BE2C (cell line): ENCODE measurements at places on chromosomes 4 and X.

- DNase-seq, result no peak
These were observed 42.3 kb downstream of the DKK2 start for GRCh38 chr4:106993827-106994226.

DNA sequence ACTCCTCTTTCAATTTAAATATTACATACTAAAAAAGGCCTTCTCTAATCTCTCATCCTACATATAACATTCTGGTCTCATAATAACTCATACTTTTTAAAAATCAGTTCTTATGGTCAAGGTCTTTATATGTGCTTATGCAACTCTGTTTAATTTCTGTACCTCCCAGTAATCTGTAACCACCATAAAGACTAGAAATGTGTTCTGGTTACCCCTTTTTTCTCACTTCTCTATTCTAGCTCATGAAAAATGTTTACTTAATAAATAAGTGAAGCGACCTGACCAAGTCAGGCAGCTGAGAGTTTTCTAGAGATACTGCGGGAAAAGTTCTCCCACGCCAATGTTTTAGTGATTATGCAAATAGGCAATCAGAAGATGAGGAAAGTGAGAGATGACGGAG lies 548.8 kb upstream of the FAM241A start:
- no peak for DNase-seq

GRCh38 chr4:77273412-77273811 lies 116.4 kb downstream of the CCNG2 start:
- DNase-seq, result no peak

DNA sequence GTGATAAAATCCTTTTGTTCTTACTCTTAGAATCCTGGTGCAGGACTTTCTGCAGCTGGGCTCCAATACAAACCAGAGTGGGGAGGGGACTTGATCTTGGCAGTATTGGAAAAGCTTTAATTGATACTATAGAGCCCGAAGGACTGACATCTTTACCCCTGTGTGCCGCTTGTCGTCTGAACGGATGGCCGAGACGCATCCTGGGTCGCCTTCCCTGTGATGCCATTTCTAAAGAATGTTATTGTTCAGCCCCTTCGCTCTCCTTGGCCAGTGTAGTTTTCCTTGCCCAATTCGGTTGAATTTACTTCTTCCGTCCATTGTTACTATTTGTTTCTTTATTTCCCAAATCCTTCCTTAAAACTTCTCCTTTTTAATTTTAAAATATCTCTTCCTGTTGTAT lies 80.9 kb downstream of the CLDN34 start:
- DNase-seq, result no peak

GRCh38 chr4:22235698-22236097 lies 280.2 kb downstream of the ADGRA3 start:
- no peak for DNase-seq

DNA sequence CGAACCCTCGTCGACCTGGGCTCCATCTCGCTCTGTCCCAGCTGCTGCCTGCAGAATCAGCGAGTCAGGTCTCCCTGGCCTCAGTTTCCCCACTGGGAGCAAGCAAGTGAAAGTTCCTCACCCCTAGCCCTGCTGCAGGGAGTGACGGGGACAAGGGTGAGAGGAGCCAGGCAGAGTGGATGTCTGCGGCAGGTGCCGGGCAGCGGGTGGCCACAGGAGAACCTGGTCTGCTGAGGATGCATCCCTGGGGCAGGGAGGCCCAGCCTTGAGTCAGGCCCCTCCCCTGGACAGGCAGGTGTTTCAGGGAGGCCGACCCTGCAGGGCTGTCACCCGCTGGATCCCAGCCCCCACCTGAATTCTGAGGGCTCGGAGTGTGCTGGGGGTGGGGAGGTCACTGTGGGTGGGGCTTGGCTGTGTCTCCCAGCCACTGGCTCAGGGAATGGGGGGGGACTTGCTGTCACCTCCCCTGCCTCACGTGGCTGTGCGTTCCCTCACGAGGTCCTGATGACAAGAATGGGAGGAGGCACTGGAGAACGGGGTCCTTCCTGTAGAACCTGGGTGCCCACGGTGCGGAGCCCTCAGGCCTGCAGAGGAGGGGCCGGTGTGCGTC lies 33.2 kb downstream of the LRPAP1 start:
- no peak for DNase-seq

DNA sequence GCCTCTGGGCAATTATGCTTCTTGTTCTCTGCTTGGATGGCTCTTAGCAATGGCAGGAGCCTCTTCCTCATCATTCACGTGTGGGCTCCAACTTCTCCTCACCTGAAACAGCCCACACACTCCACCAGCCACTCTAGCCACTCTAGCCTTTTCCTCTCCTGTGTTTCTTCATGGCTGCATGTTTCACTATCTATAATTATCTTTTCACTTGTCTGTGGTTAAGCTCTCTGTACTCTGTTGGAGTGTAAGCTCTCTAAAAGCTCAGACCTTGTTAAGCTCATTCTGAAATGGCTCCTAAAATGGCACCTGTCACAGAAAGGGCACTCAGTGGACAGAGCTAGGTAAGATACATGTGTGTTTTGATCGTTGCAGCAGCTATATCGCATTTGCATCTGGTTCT lies 80.0 kb downstream of the SH3KBP1 start:
- DNase-seq, result no peak

GRCh38 chr4:144591401-144591800 lies 54.6 kb upstream of the HHIP start:
- no peak for DNase-seq

DNA sequence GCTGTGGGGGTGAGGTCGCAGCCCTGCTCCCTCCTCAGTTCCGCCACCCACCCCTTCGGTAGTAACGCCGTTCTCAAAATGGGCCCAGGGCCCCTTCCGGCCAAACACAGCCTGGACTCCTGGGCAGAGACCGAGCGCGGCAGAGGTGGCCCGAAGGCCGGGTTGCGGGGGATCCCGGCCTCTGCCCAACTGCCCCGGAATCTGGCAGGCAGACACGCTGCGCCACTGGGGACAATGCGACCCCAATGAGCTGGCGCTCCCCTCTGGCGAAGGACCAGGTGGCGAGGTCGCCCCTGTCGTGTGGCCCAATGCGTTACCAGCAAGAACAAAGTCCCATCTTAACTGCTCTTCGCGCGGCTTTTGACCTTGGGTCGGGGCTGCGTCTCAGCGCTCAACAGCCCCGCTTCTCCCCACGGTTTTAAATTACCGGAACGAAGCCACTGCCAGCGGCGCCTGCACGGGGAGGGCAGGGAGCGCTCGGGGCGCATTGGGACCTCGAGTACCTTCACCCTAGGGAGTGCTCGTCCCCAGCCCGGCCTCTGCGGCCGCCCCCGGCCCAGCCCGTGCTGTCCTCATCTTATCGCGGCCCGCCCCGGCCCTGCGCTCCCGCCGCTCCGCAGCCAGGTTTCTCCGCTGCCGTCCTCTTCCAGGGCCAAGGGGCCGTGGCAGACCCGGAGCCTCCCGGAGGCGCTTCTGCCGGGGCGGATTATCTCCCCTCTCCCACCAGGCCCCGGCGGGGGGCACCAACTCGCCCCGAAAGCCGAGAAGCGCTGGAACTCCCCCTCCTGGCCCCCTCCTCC lies 22.2 kb upstream of the HMX1 start:
- no peak for DNase-seq

DNA sequence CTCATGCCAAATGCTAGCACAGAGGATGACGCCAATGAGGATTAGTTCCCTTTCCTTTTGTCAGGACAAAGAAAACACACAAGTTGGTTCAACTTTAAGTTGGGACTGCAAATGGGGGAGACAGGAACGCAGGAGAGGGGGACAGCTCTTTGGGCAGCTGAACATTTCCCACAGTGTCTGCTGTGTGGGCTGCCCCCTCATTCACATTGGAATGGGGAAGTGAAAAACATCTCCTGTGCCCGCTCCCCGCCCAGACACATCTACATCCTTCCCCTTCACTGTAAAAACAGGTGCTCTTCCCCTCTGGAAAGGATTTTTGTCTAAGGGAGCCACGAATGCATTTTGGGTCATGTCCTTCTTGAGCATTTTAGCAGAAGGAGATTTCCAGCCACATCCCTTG lies 44.5 kb upstream of the TBC1D9 start:
- no peak for DNase-seq

DNA sequence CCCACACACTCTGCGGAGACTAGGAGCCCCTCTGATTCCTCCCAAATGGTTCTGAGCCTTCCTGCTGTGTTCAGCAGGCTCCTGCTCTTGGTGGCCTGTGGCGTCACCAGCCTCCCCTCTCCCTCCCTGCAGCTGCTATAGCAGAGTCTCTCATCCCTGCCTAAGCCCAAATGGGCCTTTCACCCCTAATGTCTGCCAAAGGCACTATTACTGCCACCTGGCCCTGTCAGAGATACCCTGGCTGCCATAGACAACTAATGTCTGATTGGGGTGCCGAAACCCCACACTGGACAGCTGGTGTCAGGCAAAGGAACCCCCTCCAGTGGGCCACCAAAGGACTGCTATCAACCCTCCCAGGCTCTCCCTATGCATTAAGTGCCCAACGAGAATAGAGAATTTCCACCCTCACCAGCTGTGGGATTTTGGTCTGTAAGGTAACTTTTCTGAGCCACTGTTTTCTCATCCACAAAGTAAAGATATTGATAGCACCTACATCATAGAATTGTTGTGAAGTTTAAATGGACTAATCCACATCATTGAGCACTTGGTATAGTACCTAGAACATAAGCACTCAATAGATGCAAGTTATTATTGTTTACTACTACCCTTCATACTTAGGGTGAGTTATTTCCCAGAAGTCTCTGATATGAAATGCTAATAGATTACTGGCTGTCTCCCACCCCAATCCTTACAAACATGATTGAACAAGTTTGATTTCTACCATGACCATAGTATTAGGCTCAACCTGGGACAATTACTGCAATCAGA lies 421.3 kb downstream of the MID1IP1 start:
- peak; percentile 6 for DNase-seq

- no peak for DNase-seq
These were observed 18.0 kb downstream of the NBDY start for GRCh38 chrX:56746996-56747395.

DNA sequence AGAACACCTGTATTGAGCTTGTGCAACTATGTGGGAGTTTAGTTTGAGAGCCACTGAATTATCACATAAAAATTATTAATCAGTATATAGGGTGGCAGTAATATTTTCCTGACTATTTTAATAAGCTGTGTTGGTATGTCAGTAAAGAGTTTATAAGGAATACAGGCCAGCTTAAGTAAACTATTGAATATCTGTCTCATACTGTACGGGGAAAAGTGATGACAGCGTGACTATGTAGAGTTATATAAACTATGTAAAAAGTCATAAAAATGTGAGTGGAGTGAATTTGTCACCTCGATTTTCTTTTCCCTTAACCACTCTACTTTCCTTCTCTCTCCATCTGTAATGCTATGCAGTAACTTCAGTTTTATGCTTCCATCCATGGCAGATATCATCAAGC lies 250.2 kb downstream of the BMPR1B start:
- no peak for DNase-seq

GRCh38 chr4:1356181-1356998 lies 9.4 kb downstream of the UVSSA start:
- DNase-seq, result peak; percentile 77

GRCh38 chr4:94887027-94887426 lies 129.3 kb downstream of the BMPR1B start:
- no peak for DNase-seq

- DNase-seq, result no peak
These were observed 328.7 kb downstream of the PCDH18 start for GRCh38 chr4:137203601-137204000.

- no peak for DNase-seq
These were observed 271.6 kb downstream of the TLL1 start for GRCh38 chr4:166144607-166145006.

DNA sequence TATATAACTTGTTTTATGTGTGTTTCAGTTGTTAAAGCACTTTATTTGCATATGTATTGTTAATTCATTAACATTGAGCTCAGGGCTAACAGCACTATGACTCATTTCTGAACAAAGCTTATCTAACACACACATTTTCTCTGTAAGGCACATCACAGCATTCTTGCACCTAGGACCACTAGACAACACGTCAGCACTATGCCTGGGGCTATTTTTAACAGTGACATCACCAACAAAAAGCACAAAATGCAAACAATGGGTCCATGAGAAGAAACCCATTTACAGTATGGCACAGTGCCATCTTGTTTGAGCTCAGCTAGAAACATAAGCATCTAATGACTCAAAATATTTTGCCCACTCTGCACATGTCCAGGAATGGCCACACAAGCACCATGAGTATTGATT lies 124.4 kb downstream of the RELL1 start:
- no peak for DNase-seq

DNA sequence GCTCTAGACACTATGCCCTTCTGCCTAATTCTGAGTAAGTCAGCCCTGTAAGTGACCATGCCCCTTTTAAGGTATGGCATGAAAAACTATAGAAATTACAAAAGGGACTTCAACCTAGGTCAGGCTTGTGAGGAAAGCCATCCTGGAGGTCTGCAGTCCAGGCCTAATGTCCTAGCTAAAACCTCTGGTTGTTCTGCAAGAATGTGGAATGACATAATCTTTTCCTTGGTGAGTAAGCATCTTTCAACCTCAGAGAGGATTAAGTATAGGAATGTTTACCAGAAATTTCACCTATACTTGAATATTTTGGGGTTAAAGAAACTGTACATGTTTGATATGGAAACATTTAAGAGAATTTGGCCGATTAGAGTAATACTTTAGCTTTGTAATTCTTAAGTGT lies 23.8 kb upstream of the HPSE start:
- DNase-seq, result no peak

DNA sequence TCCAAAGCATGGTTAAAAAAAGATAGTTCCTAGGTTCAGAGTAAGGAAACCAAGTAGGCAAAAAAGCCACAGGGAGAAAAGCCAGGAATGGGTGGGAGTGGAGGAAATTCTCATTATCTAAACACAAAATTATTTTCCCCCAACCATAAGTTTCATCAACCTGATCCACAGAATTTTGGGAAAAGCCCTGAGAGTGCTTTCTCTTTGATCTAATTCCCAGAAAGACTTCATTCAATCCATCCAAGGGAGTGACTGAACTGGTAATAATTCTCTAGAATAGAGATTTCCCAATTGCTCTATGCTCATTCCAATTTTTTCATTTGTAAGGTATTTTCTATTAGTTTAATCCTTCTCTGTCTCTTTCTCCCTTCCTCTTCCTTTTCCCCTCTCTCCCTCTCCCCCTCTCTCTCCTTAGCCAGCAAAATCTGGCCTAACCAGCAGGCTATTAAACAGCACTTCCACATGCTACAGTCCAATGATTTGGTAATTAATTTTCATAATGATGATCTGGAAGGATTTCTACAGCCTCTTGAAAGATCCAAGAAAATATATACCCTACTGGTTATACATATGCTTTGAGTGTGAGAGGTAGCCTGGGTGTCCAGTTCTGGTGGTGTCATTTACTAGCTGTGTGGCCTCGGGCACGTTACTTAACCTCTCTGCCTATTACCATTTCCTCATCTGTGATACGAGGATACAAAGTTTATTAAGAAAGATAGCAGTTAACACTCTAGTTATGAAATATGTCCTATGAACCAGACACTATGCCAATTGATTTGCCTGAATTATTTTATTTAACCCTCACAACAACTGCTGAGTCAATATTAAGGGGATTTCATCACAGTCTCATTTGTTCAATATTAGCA lies 251.5 kb upstream of the RASGEF1B start:
- DNase-seq, result no peak

- DNase-seq, result no peak
These were observed 176.6 kb downstream of the NR3C2 start for GRCh38 chr4:148265627-148266026.
